ENCODE measurements at places on chromosomes 11 and 22.

- DNase-seq, result no peak
Observed at GRCh38 chr11:116727990-116728389, 44.8 kb downstream of the BUD13 start.

DNA sequence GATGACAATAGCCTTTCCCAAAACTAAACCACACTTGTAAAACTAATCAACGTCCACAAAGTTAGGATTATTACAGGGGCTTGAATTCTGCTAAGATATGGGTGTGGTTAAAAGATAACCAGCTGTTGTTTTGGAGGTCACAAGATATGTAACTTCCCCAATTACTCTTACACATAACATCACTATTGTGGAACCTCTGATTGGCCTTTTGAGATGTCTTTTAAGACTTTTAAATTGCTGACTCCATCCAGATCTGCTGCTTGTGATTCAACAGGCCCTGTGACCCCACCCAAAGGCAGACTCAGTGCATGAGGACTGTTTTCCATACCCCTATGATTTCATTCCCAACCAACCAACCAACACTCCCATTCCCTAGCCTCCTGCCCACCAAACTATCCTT, 893.9 kb downstream of the OPCML start:
- DNase-seq, result no peak

- DNase-seq, result no peak
Observed at GRCh38 chr11:133692126-133692934, 153.0 kb downstream of the SPATA19 start.

- no peak for DNase-seq
Observed at GRCh38 chr11:90468923-90469322, 246.1 kb upstream of the CHORDC1 start.

- no peak for DNase-seq
Observed at GRCh38 chr11:122240638-122241037, 124.6 kb upstream of the BLID start.

- DNase-seq, result no peak
Observed at GRCh38 chr22:36497910-36498665, 8.8 kb downstream of the FOXRED2 start.

GRCh38 chr11:116811194-116811593, 11.9 kb downstream of the APOA4 start:
- no peak for DNase-seq

DNA sequence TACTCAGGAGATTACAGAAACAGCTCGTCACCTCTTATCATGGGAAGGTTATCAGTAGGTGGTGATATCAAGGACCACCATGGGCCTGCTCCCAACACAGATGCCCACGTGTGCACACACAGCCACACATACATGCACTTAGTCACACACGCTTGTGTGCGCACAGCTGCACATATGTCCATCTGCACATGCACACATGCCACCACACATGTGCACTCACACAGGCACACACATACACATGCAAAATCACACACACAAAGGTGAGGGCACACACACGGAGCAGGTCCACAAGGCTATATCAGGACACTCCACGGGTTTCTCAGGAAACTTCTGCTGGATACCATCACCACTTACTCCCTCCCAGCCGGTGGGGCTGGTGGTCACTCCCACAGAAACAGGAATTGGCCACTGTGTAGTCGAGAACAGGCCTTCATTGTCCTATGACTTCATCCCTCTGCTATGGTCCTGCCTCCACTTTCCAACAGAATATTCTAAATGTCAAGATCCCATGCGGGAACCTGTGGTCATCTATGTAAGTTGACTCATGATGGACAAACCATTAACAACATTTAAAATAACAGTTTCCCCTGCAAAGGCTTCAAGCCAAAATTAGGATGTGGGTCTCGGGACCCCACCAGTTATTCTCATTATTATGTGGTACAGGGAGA, 2.2 kb downstream of the C11orf24 start:
- no peak for DNase-seq

All from fibroblast of the conjunctiva (primary cell).